ENCODE measurements at places on chromosomes 2 and 18. TPM values are rescaled to one million over a fixed set of nuclear protein-coding genes. Genes with fewer than 3 reads are reported as not detected.

- DNase-seq, result no peak
Observed at GRCh38 chr2:40049781-40050180, 270.7 kb upstream of the THUMPD2 start.

Gene KIF1A
- total RNA-seq, result not detected

DNA sequence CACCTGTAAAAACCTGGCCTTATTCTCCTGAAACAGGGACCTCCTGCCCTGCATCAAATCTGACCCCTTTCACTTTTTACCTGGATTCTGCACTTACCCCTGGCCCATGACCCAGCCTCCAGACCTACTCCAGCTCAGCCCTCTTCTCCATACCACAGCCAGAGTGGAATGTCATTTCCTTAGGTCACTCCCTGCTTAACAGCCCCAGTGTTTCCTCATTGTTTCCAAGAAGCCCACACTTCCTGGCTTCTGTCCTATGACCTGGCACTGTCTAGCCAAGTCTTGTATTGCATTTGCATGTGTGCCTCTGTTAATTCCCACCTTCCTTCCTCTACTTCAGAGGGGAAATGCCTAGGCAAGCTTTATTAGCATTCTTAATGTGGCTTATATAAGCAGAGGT lies 51.4 kb upstream of the TRIB2 start:
- no peak for DNase-seq

DNA sequence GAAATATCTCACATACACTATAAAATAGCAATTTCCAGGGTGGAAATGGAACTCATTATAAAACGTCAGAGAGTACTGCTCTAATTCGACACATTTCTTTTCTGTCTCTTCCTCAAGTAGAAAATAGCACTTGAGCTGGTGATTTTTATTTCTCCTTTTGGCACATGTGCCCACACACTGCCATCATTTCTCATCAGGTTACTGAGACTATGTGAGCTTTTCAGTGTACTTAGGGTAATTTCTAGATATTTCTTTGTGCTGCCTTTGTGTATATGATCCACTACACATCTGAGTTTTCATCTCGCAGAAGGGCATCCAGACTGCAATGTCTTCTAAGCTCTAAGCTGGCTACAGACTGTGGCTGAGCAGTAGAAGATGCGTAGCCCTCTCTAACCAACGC lies 62.1 kb upstream of the PGAP1 start:
- no peak for DNase-seq

DNA sequence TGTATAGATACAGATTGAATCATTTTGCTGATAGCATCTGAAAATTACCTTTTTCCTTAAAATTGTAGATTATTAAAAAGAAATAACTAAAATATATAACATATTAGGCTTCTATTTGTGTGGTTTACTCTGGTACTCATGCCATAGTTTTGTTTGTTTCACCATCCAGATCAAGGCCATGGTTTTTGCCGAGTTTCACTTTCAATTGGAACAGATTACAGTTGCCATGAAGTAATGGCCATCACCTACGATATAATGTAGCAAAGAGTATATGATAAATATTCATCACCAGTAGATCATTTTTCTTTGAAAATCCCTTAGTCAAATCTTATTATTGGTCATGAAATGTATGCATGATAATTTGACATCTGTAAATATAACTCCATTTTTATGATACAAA lies 11.9 kb upstream of the DNAH7 start:
- no peak for DNase-seq

DNA sequence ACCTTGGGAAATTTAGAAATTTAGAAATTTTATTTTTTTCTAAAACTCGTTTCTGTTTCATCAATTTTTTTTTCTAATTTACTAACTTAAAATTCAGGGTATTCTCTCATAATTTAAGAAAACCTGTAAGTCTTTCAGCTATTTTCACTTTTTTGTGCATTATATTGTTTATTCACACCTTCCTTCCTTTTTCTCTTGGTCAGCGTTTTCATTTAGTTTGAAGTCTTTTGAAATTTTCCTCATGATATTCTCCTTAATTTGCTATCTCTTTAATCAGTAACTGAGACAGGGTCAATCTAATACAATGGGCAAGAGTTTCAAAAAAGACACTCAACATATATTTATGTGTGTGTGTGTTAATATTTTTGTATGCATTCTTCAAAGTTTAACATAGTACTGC lies 50.5 kb upstream of the MSTN start:
- DNase-seq, result no peak

- DNase-seq, result no peak
Observed at GRCh38 chr18:35171315-35171987, 69.4 kb upstream of the ZNF397 start.

Gene GNAL
- total RNA-seq, result 0.62 TPM

- DNase-seq, result no peak
Observed at GRCh38 chr2:61534926-61535325, 3.2 kb downstream of the XPO1 start.

Gene SP100
- total RNA-seq, result 211 TPM

GRCh38 chr2:134041877-134042276 lies 212.0 kb upstream of the MGAT5 start:
- no peak for DNase-seq

Gene GPR39
- total RNA-seq, result not detected

Gene L3MBTL4
- 0.95 TPM for total RNA-seq

DNA sequence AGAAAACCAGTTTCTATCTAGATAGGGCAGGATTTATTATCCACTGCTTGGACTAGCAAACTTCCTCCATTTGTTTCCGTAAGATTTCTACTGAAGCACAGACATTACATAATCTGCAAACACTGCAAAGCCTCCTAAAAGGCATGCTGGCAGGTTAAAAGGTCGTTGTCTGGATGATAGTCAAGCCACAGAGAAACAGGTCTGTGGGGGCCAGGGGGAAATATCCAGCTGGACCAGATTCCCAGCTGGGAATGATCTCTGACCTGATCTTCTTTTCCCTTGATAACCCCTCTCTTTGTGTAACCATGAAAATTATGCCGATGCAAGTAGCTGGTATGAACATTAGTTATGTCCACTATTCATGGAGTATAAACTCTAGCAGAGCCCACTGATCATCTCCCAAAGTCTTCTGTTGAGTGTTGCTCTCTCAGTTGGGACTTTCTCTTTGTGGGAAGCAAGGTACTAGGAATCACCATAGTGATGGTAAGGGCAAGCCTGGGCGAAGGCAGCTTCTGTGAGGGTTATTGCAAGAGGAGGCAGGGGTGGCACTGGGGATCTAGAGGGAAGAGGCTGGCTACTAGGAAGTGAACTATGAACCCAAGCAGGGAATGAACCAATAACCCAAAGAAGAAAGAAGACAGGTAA lies 61.3 kb downstream of the GDF7 start:
- DNase-seq, result no peak

- no peak for DNase-seq
Observed at GRCh38 chr2:179298666-179299065, 34.0 kb upstream of the SESTD1 start.

DNA sequence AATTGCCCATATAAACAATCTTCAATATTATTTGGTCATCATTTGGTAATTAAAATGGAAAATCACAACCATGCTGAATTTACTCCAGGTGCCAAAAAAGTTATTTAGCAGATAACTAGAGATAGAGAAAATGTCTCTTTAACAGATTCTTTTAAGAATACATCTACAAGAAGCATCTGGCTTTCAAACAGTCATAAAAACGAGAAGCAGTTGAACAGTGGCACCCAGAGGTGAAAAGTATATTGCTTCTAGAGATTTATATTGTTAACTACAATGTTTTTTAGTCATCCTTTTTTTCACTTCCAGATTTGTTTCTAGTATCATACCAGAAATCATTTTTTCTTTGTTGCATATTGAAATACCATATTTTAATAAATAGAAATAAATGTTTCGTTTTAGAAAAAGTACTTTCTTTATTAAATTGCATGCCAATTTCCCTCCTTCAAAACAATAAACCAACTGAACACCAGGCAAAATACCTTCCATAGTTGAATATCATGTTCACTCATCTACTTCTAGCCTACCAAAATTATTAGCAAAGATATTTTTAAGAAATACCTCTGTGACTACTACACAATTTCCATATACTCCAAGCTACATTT lies 65.4 kb upstream of the HNRNPA3 start:
- peak; percentile 55 for DNase-seq

DNA sequence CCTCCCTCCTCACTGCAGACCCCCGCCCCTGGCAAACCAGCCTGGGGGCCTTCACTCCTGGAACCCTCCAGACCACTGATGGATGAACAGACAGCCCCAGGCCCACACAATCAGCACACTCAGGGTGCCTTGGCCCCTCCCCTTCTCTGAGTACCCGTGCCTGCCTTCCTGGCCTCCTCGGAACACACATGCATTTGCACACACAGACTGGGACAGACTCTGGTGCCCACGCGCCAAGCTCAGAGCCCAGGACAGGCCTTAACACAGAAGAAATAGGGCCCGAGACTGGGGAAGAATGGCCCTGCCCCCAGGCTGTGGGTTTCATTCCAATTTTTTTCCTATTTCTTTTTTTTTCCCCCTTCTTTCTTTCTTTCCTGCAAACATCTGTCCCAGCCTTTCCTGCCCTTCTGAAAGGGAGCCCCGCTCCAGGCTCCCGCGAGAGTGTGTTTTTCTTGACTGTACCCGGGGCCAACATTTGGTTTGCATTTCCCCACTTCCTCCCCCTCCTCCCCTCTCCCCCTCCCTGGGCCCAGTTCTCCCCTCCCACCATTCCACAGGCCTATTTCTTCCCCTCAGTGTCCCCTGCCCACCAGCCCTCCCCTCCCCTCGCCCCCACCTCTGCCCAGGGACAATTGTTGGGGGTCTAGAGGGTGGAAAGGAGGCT lies 618 bp upstream of the TNS1 start:
- DNase-seq, result no peak

DNA sequence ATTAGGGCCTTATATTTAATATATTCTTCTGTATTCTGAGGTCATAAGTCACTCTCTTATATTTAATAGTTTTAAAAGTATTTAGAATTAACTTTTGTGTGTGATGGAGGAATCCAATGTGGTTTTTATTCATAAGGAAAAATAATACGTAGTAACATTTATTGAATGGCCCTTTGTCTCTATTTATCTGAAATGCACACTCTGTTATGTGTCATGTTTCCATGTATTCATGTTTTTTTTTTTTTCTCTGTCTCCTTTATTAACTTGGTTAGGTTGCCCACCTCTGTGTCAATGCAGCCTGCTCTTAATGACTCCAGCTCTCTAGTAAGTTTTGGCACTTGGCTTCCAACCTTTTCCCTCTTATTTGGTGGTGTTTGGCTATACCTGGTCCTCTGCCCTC lies 33.8 kb downstream of the RNF144A start:
- no peak for DNase-seq

DNA sequence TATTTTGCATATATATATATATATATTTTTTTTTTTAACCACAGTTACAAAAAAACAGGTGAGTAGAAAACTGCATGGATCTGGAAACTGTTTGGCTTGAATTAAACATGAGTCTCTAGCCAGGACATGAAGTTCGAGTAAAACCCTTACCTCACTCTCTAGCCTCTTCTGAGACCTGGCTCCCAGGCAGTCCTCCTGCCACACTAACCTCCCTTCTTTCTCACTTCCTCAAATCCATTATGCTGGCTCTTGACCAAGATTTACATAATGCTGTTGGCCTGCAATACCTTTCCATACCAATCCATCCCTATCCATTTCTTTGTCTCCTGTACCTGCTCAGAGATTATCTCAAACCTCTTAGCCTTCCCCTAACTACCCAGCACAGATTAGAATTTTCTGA lies 34.0 kb downstream of the PIGN start:
- DNase-seq, result no peak

DNA sequence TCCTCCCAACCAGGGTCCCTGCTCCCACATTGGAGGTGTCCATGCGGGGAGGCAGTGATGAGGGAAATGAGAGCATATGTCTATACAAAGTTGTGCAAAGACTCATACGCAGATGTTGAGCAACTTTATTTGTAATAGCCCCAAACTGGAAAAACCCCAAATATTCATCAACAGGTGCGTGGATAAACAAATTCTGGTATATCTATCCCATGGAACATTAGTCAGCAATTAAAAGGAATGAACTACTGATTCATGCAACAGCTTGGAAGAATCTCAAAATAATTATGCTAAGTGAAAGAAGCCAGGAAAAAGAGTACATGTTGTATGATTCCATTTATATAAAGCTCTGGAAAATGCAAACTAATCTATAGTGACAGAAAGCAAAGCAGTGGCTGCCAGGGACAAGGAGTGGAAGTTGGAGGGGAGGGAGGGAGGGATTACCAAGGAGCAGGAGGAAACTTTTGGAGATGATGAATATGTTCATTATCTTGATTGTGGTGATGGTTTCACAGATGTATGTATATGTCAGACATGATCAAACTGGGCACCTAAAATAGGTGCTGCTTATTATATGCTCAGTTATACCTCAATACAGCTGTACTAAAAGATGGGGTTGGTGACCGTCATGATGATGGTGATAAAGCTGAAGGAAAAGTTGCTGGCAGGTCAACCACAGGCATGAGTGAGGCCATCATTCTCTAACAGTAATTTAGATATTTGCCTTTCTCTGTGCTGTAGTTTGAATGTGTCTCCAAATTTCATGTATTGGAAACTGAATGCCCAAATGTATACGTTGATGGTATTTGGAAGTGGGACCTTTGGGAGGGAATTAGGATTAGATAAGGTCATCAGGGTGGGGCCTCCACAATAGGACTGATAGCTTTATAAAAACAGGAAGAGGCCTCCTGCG lies 270.9 kb downstream of the CYP26B1 start:
- DNase-seq, result no peak

DNA sequence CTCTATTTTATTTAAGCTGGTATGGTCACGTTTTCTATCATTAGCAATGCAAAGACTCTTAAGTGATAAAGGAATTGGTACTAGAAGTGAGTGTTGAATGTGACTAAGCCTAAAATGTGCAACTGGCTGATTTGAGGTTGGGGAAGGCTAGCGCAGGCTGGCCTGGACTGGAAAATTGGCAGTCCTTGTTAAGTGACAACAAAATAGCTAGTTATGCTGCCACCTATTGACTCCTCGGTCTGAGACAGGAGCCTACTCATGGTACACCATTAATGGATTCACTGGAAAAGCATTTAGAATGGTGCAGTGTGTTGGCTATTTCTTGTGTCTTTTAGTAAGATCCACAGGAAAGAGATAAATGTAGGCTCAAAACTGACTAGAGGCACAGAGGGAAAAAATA lies 5.7 kb upstream of the WIPF1 start:
- DNase-seq, result peak; percentile 51
